ENCODE measurements at places on chromosomes 3 and 15.

DNA sequence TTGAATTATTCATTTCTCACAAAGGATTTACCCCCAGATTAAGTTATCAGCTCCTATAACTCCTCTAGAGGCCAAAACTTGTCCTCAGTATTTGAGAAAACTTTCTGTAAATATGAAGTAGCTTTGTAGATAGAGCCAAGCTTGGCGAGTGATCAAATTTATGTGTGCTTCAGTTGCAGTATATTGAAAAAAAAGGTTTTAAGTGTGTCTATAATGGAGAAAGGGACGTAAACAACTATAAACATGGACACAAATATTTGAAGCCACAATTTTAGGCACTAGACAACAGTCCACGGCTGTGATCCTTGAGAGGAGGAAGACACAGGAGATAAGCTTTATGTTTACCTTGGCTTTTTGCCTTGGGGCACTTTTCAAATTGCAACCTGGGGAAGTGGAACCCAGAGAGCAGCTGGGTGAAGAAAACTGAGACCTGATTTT lies 118.7 kb downstream of the THRB start:
- DNase-seq: no peak

DNA sequence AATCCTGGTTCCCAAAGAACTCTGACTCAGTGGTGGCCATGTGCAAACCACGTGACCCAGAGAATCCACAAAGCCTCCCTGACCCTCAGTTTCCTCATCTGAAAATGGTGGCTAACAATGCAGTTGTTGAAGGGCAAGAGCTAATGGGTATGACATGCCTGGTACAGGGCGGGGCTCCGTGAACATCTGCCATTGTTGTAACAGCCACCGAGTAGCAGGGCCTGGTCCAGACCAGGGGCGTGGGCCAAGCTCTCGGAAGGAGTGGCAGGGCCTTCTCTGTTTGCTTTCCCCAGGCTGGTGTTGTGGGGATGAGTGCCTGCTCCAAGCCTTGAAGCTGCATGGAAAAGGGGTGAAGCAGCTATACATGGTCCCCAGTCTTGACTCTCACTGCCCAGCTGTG lies 13.4 kb downstream of the MAPKAPK3 start:
- no peak for DNase-seq

- no peak for DNase-seq
These were observed 50.3 kb downstream of the SHQ1 start for GRCh38 chr3:72797773-72798543.

DNA sequence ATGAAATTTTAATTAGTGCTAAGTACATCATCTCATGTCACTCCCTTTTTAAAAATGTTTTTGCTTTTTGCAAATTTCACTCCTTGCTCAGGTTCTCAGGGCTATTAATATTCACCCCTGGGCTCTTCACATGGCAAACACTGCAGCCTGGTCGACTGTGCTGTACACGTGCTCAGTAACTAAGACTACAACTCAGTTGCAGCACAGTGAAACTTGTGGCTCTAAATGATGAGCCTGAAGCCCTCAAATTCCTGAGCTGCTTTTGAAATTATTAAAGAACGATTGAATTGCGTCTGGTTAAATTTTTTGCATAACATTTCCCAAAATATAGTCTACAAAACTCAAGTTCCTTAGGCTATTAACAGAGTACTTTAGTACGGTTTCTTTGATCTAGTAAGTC lies 159.3 kb upstream of the C2CD4B start:
- DNase-seq: no peak

DNA sequence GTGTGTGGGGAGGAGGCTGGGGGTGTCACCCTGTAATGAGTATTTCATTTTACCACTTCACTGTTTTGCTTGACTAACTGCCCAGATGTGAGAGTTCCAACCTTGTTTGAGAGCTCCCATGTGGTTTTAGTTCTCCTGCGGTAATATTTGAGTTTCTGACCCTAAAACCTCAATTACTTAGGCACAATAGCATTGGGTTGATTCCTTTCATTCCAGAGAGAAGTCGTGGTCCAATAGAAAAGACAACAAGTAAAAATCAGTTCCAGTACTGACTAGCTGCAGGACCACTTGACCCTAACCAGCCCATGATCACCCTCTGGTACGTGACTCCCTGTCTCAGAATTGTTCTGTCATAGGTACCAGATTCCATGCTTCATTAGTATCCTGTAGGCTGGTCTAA lies 630.4 kb downstream of the CADM2 start:
- DNase-seq: no peak

GRCh38 chr3:67008388-67008787 lies 10.3 kb downstream of the KBTBD8 start:
- no peak for DNase-seq

DNA sequence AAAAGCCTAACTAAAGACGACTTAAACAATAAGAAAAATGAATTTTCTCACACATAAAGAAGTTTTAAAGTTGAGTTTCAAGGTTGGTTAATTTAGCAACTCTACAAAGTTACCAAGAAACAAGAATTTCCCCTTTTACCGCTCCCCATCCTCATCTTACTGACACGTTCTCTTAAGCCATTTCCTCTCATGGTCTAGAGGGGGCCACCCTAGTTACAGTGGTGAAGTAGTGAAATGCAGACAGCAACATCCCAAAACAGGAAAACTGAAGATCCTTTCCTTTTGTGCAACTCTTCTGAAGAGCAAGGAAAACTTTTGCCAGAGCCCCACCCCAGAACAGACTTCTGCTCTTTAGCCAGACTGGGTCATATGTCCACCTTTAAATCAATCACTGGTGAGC lies 17.3 kb upstream of the SOX14 start:
- no peak for DNase-seq

DNA sequence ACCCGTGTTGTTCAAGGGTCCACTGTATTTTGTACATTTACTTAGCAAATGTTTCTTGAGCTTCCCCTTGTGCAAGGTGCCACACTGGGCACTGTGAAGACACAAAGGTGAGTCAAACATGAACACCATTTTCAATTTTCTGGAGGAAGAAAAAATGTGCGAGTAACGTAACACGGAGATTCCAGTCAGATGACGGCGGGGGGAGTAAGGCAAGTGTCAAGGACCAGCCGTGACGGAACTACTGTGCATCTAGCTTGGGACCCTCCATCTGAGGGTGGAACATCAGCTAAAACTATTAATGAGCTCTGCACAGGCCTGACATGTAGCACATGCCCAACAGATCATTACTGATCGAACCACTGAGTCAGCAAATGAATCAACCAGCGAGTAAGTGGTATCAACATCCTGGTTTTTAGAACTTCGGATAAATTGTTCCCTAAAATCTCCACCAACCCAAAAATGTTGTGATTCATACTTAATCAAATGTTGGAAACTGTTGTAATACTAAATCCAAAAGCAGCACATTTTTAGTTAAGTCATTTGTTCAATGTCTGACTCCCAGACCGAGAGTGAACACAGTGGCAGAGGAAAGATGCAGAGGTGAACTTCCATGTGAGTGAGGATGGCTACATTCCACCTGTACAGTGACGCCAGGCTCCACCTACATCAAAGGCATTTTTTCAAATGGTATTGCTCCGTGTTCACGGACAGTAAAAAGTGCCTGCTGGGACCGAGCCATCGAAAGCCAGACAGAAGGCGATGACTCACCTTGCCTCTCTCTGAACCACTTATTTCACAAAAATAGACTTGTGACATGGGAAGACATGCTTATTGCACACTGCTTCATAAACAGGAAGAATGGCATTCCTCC lies 172.2 kb downstream of the ATP10A start:
- no peak for DNase-seq

GRCh38 chr3:56621681-56622080 lies 61.4 kb downstream of the TASOR start:
- no peak for DNase-seq

DNA sequence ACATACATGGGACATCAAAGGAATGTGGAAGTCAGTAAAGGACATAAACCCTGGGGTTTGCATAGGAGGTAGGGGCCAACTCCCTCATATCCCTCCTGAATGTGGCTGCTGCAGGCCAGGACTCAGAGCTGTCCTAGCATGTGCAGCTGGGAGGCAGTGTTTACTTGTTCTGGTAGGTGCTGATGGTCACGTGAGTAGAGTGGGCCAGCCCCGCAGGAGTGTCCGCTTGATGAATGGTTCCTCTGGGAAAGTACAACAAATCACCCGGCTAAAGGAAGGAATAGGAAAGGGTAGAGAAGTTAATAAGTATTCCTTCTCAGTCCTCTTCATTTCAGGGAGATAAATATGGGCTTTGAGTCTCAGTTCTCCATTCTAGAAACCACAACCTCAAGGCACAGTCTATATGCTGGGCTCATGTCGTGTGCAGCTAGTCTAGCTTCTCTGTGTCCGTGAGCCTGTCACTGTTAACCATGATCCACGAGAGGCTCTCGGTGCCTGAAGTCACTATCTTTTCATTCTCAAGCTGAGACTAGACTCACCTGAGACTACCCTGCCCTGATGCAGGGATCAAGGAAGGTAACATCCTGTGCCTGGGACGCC lies 17.9 kb downstream of the RIOX2 start:
- no peak for DNase-seq

- DNase-seq: peak; percentile 39
These were observed 54.5 kb upstream of the GOLGA6B start for GRCh38 chr15:72599855-72600464.

DNA sequence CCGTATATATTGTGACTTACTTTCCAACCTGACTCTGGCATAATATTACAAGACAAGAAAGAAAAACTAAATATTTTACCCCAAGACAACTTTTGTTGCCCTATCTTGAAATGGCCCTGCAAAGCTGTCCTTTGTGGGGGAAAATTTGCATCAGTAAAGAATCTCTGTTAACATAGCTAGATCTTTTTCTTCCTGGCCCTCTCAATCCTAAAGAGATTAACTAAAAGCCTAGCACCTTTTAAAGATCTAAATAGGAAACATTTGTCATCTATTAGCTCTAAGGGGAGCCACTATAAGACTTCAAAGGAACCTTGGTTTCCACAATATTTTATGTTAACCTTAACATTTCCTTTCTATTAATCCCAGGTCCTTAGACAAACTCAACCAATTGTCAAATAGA lies 199.0 kb upstream of the SLITRK3 start:
- DNase-seq: no peak

- no peak for DNase-seq
These were observed 65.3 kb downstream of the BLM start for GRCh38 chr15:90782442-90782841.

DNA sequence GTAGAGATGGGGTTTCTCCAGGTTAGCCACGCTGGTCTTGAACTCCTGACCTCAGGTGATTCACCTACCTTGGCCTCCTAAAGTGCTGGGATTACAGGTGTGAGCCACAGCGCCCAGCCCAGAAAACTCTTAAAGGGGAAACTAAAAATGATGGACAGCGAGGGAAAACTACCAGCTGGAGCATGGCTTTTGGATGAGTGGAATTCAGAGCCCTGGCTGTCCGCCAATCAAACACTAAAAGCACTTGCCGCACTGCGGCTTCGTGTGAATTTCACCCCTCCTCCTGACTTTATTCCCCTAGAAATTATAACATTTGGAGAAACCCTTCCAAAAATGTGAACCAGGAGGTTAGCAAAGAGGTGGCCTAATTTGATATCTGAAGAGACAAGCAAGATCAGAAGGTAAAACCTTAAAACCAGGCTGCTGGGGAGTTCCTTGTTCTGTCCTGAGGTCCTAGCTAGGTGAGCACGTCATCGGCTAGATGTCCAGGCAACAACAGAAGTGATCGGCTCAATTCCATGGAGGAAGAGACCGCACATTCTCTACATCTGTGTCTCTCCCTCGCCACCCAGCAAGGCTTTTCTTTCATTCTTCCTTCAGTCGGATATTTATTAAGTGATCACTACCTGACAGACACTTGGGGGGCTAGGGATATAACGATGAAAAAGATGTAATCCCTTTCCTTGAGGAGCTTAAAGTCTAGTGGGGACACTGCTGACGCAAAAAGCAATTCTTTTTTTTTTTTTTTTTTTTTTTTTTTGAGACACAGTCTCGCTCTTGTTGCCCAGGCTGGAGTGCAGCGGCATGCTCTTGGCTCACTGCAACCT lies 1.7 kb downstream of the TM4SF19 start:
- DNase-seq: no peak

GRCh38 chr15:82044373-82045178 lies 1.2 kb downstream of the MEX3B start:
- peak; percentile 42 for DNase-seq

GRCh38 chr3:15384510-15385237 lies 42.7 kb downstream of the METTL6 start:
- no peak for DNase-seq

- DNase-seq: no peak
These were observed 30.5 kb upstream of the IQCF2 start for GRCh38 chr3:51830836-51831385.

DNA sequence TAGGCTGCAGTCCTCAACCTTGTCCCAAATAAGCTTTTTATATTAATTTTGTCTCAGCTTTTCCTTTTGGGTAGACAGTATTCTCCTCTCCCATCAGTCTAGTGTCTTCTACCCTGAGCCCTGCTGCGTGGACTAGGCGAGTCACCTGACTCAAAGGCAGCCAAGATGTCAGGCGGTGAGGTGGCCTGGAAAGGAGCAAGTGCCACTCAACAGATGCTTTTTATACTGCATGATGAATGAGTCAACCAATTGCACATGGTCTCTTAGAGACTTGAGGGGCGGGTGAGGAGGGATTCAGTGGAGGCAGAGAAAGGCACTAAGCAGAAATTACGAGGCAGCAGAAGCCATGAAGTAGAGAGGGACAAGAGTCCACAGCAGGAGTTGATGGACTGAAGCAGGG lies 95.9 kb downstream of the FRMD4B start:
- no peak for DNase-seq

DNA sequence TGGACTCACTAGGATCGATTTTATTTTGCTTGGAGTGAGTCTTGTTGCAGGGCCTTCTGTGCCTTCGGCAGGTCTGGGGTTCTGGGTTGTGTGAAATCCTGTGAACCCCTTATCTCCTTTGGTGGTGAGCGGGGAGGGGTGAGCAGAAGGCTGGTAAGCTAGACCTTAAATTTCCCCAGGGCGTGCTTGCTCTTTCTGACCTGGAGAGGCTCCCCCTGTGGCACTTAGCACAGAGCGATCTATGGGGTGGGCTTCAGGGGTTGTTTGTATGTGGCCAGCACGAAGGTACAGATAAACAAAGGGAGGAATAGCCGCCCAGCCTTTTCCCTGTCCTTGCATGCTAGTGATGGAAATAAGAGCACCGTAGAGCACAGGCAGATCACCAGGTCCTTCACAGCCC lies 11.8 kb downstream of the CACNA2D3 start:
- no peak for DNase-seq
